Cortex of kidney (tissue), 1 donor: ENCODE measurements at places on chromosomes 12 and 14.

DNA sequence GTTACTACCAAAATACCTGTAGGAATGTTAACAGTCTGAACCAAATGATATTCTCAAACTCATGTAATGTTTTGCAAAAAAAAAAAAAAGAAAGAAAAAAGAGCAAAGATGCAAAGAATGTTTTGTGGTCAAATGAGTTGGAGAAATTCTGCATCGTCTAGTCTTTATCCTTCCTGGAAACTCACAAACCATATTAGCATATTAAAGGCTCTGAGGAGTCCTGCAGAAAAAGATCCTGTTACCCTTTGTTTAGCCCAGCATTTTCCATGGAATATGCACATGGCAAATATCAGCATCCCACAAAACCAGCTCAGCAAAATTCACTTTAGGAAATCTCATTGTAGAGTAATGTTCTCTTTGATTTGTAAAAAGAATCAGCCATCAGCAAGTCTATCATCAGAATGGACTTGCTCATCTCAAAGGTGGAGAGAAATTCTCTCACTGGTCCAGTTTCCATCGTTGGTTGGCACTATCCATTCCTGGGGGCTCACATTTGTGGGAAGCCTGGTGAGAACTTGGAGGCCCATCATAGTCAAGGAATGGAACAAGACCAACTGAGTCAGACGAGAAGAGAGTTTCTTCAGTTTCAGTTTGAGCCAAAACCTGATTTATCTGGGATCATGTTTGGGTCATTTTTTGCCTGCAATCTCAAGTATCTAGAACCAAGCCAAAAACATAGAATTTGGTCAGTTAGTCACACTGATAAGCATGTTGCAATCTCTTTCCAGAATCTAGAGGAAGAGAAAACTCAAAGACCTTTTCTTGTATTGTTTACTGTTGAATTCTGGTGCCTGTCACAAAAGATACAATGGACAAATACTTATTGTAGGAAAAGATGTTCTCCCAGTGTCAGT, 129.8 kb downstream of the TBX5 start:
- DNase-seq = no peak

GRCh38 chr14:69683971-69684370, 72.6 kb downstream of the SUSD6 start:
- no peak for DNase-seq

DNA sequence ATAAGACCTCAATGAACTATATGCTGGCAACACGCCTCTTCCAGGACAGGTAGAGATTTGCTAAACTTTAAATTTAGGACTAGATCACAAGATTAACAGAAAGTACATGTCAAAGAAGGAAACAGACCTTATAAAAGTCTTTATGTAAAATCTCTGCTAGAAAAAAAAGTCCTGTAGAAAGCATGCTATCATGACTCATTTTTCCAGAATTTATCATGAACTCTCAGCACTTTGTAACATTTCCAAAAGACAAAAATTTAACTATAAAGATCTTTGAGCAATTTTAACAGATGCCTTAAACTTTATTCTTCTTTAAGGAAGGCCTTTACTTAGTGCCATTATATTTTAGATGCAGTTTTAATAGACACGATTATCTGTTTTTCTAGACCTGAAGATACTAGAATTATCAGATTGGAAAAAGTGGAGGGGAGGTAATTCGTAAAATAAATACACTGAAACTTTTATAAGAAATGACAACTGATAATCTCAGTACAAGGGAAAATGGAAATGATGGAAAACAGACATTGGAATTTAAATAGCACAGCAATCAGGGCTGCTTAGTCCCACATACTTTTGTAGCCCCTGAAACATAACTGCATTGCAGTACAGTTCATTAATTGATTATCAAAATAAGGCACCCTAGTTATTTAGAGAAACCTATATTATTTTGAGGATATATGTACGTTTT, 92.0 kb downstream of the TTLL5 start:
- DNase-seq = no peak

DNA sequence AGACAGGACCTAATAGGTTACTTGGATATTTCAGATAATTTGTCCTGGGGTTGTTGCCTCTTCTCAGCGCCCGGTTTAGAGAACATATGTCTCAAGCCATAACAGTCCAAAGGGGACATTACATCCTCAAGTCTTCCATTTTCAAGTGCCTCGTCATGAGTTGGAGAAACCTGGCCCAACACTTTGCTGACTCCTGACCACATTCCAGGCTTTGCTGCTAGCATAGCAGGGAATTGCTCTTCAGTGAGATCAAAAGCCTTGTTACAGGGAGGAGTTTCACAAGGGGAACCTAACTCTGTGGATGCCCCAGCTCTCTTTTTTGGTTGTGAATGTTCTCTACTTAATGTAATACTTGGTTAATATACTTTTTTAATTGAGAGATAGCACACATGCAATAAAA, 8.2 kb upstream of the MMP19 start:
- no peak for DNase-seq

DNA sequence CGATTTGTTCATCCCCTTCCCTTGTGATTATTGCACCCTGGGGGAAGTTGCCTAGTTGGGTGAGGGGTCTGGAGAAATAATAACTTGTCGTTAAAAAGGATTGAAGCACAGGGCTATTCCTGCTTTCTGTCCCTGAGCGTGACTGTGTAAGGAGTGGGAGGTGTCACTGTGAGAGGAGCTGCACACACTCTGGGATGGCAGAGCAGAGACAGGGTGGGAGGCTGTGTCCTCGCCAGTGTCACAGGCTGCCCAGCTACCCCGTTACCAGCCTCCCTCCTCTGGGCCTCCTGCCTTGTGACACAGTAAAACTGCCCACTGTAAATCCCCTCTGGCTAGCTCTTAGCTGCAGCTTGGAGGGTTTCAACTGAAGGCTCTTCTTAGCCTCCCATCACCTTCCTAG, 460.6 kb downstream of the AACS start:
- no peak for DNase-seq

- no peak for DNase-seq
These were observed 166.5 kb upstream of the GSC start for GRCh38 chr14:94936401-94936892.

DNA sequence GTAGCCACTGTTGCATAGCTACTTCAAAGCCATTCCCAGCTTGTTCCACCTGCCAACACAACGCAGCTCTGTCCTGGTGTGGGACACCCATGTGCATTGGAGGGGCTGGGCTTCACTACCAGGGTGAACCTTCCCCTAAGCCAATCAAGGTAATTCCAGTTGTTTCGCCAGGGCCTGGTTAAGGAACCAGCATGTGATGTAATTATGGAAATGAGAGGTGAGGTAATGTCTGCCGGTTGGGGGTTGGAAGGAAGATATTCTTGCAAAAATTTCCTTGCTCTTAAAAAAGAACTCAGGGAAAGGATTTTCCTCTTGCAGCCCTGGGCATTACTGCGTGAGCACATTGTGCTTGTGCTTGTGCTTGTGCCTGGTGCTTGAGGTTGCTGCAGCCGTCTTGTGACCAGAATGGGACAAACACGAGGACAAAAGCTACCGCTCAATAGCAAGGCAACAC, 14.9 kb downstream of the TUBA1C start:
- DNase-seq = no peak

GRCh38 chr12:28253161-28253641, 62.9 kb downstream of the CCDC91 start:
- DNase-seq = no peak

DNA sequence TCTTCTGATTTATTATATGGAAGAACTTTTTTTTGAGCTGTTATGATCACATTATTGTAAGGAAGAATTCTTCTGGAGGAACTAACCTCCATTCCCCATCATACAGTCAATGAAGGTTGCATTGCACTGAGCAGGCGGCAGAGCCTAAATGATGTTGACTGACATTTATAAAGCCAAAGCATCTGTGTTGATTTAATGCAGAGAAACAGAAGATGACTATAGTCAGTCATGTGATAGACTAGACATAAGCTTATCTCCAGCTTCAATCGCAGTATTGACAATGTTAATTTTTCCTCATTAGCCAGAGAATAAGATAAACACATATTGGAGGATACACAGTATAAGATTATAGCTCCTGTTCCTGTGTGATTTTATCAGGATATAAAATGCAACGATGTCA, 82.0 kb downstream of the PRICKLE1 start:
- DNase-seq = no peak

GRCh38 chr12:614411-614970, 48.8 kb downstream of the NINJ2 start:
- DNase-seq = no peak

- DNase-seq = no peak
These were observed 131.1 kb downstream of the ETV6 start for GRCh38 chr12:11780521-11781101.

- DNase-seq = no peak
These were observed 124.3 kb downstream of the TSPAN9 start for GRCh38 chr12:3201339-3202051.

DNA sequence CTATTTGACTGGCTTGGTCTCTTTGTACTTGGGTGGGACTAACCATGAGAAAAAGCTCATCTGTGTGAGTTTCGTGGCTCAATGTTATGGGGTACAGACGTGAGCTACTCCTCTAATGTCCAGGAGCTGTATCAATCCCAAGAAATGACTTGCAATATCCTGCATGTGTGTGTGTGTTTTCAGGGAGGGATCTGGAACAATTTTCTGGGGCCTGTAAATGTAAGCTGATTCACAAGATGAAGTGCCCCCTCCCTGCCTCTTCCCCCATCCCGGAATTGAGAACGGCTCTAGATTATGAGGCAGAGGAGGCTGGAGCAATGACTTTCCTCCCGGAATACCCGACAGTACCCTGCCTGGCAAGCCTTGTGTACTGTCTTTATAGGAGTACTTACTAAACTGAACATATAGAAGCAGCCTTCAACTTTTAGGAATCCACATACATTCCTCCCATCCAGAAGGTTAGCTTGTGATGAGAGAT, 53.9 kb downstream of the TMX1 start:
- no peak for DNase-seq

- DNase-seq = no peak
These were observed 381.2 kb upstream of the FAR2 start for GRCh38 chr12:28767836-28768348.

- DNase-seq = no peak
These were observed 32.1 kb upstream of the SLC38A1 start for GRCh38 chr12:46300910-46301309.

DNA sequence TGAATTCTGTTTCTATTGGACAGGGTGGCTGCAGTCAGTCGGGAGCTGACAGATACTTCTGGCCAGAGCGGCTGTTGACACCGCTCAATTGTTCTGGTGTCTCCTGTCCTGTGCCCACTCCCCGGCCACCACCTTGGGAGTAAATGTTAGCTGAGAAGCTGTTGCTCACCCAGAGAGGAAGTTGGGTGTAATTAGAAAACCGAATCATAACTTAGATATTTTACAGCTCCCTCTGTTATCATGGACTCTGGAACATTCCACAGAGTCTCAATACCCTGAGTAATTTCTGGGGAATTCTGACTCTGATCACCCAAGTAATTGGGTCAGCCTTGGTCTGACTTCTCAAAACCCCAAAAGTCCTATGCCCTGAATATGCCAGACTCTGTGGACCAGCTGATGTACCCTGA, 58.3 kb upstream of the RFLNA start:
- no peak for DNase-seq

- DNase-seq = no peak
These were observed 51.4 kb downstream of the FBXW8 start for GRCh38 chr12:116962197-116962596.

DNA sequence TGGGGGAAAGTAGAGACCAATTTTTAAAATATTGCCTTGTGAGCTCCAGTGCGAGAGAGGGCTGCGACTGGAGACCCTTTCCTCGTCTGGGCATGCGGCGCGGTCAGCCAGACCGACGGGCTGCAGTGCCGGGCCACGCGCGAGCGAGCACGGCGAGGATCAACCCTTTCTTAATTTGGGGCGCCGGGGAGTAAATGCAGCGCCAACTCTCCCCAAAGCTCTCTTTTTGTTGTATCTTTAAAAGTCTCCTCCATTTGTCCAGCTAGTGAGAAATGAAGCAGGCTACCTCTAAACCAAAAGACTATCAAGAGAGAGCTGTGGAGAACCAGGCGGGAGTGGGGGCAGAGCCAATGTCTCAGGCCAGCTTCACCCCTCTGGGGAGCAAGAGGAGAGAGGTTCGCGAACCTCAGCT, 1.4 kb downstream of the SIX1 start:
- no peak for DNase-seq

DNA sequence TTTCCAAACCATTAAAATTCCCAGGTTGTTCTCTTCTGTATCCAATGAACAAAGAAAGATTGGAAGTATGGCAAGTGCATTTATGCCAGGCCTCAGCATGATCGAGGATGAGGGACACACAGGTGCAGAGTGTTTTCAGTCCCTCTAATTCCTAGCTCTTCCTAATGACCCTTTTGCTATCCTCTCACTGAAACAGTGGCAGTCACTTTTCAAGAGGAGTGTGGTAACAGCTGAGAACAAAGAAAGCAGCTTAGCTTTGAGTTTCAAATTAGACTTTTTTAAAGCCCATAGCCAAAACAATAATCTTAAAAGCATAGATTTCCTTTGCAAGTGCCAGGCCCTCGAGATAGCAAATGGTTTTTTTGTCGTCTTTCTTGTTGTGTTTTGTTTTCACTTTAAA, 110.8 kb downstream of the KCNH5 start:
- DNase-seq = no peak

GRCh38 chr12:20105943-20106342, 262.4 kb upstream of the PDE3A start:
- DNase-seq = no peak

DNA sequence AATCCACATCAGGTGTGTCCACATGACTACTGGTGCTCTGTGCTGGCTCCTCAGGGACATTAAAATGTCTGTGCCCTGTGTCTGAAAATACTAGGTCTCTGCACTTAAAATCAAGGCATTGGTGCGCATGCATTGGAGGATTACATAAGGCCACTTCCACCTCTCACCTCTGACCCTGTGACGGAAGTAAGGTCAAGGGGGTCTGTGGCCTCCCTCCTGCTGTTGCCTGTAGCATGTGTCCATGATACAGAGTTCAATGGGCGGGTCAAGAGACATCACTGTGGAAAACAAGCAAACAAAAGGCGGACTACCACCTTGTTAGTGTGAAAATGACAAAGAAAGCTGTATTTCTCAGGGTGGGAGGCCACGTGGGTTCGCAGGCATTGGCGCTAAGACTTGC, 208.6 kb upstream of the PWP1 start:
- DNase-seq = no peak

- no peak for DNase-seq
These were observed 556 bp downstream of the PHETA1 start for GRCh38 chr12:111368291-111368787.

DNA sequence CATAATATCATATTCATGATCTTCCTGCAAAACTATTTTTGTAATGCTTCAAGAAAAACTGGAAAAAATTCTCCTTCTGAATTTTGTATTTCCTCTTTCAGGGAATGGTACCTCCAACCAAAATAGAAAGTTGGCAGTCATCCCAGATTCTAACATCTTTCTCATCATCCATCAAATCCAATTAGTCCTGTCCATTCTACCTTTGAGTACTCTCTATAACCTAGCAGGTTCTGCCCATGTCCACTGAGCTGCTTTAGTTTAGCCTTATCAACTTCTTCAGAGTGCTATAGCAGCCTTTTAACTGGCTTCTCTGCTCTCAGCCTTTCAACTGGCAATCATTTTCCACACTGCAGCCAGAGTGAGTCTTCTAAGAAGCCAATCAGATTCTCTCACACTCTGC, 236.2 kb downstream of the AKAP6 start:
- DNase-seq = no peak

GRCh38 chr14:58878439-58879139, 240.8 kb downstream of the DACT1 start:
- no peak for DNase-seq
